ENCODE measurements at places on chromosomes 1 and 21.

DNA sequence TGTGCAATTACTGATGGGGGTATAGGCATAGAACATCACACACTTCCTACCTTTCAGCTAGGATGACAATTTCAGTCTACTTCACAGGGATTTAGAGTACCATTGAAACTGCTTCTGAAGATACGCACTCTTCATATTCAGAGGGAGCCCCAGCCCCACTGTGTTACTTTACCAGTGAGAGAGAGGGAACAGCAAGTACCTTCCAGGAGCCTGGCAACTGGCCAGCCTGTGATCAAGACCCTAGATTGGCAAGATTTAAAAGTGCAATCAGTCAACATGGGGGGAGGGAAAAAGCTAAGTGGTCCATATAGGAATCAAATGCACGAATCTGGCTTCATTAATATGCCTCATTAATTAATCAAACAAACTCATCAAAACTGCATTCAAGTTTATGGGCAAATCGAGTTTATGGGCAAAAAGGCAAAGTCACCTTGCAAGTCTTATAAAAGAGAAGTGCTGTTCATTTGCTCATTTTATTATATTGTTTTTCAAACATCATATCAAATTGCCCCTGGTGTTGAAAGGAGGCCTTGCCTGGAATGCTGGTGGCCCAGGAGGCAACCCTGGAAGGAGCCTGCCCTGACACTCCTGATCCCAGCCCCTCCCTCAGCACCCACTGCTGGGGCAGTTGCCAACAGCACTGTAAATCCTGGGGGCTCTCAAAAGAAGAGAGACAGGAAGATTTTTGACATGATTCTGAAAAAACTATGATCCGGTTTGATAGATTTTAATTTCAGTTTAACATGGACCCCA is 184.9 kb upstream of the DPT start:
- DNase-seq: no peak

DNA sequence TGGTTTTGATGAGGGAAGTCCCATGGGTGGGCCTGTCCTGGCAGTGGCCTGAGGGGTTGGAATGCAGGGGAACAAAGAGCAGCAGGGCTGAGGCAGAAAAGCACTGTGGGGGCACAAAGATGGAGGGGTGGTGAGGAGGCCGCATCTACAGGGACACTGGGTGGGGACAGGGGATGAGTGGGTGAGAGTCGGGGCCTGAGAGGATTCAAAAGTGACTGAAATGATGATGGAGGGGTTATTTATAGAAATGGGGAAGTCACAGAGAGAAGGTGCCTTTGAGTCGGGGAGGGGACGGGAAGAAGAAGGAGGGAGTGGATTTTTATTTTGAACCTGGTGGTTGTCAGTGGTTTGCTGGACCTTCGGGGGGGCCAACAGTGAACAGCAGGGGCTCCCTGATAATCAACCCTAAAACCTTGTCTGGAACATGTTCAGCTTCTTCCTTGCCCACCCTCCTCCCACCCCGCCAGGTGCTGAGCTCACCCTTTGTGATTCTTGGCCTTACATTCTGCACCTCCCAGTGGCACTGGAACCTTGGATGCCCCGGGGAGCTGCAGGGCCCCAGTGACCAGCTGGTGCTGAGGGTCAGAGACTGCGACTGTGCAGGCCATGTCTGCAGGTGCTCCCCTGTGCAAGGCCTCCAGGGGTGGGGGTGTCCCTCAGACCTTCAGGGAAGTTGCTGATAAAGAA is 42.9 kb downstream of the IER5 start:
- DNase-seq: no peak

GRCh38 chr1:98323906-98324358 is 337.6 kb upstream of the SNX7 start:
- DNase-seq: peak; percentile 75

DNA sequence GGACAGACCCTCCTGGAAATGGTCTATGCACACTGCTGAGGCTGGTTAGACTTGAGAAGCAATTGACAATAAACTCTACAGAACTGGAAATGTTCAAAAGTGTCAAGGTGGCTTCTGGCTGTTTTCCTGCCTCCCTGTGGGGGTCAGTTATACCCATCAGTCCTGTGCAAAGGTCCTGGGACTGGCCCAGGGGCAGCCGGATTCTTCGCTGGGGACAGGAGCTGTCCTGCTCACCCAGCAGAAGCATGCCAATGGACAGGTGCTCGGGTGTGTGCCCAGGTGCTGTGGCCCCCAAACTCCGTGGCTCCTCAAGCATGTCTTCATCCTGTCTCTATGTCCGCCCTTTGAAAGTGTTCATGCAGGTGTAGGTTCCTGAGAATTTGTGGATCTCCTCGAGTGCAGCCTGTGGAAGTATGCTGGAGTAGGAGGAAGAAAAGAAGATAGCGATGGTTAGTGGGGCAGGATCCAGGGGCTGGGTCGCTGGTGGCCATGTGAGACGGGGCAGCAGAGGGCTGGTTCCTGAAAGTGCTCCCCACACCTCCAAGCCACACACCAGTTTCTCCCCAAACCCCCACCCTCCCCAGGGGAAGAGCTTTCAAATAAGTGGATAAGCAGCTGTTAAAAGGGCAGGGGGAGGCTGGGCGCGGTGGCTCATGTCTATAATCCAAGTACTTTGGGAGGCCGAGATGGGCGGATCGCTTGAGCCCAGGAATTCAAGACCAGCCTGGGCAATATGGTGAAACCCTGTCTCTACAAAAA is 49.8 kb downstream of the DHRS3 start:
- DNase-seq: no peak

GRCh38 chr1:178362747-178363146 is 134.0 kb downstream of the CLEC20A start:
- no peak for DNase-seq

DNA sequence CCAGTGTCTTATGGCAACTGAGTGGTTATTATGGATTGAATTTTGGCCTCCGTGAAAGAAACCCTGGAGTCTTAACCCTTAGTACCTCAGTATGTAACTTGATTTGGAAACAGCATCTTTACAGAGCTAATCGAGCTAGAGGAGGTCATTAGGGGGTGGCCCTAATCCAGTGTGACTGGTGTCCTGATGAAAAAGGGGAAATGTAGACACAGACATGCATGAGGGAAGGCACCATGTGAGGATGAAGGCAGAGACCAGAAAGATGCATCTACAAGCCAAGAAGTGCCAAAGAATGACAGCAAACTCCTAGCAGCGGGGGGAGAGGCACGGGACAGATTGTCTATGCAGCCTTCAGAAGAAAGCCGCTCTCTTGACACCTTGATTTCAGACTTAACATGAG is 14.7 kb downstream of the DOP1B start:
- DNase-seq: no peak

- DNase-seq: no peak
Observed at GRCh38 chr1:114320586-114320985, 166.9 kb upstream of the SYT6 start.

GRCh38 chr1:222529916-222530315 is 18.0 kb downstream of the HHIPL2 start:
- no peak for DNase-seq

- DNase-seq: peak; percentile 88
Observed at GRCh38 chr1:19704247-19705113, 39.8 kb downstream of the HTR6 start.

- DNase-seq: no peak
Observed at GRCh38 chr1:84776639-84777038, 86.4 kb upstream of the SSX2IP start.

DNA sequence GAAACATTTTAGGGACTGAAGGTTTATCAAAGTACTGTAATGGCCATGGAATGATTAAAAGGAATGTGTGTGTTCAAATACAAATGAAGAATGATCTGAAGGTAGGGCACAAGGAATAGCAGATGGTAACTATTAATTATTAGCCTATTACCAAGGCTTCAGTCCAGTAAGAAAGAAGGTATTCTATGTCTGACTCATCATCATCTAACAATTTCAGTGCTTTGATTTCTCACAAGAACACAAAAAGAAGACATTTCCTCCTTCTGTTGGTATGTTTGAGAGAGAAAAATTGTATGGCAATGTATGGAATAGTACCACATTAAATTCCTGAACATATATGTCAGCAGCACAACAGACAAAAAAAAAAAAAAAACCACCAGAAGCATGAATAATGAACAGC is 57.5 kb downstream of the TYW3 start:
- DNase-seq: no peak

GRCh38 chr1:234746798-234747196 is 136.8 kb upstream of the IRF2BP2 start:
- DNase-seq: peak; percentile 90

- DNase-seq: no peak
Observed at GRCh38 chr1:44024903-44025525, 6.2 kb downstream of the SLC6A9 start.

GRCh38 chr1:204431310-204432184 is 19.9 kb upstream of the PPP1R15B start:
- DNase-seq: peak; percentile 85

DNA sequence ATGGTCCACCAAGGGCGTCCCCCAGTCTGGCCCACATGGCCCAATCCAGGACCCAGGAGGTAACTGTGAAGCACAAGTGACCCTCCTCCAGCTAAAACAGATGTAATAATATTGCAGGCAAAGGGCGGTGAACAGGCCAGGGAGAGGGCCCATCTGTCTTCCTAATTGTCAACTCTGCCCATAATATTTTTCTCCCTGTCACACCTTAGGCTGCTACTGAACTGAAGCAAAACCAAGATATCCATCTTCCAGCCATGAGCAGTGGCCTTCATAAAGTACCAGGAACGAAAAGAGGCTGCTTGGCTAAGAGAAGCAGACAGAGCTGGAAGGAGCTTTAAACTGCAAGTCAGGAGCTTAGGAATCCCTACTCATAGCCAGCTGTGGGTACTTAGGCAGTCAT is 3.1 kb downstream of the KANK4 start:
- DNase-seq: no peak

DNA sequence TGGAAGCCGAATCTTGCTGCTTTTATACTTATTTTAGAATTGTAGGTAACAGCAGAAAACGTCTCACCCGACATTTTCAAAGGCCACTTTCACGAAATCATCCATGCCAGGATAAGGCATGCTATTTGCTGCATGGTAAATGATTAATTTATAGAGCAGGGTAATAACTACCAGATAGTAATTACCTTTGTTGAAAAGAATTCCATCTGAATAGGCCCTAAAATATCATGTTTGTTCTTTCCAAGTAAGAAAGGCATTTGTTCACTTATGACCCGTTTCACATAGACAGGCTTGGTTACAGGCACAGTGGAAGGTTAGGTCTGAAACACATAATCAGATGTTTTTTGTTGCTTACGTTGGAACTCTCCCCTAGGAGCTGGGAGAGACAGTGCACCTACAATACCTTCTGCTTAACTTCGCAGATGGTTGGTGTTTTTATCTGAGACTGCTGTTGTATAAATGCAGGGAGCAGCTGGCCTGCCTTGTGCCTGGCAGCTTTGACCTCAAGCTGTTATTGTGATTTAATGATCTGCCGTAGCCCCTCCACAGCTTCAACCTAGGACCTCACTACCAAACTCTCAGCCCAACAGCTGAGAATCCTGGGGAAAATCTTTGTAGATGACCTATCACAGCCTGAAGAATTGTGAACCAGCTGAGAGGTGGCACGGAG is 1.6 kb downstream of the SLC44A3 start:
- DNase-seq: no peak

- DNase-seq: no peak
Observed at GRCh38 chr1:147611021-147611426, 59.3 kb downstream of the ACP6 start.

DNA sequence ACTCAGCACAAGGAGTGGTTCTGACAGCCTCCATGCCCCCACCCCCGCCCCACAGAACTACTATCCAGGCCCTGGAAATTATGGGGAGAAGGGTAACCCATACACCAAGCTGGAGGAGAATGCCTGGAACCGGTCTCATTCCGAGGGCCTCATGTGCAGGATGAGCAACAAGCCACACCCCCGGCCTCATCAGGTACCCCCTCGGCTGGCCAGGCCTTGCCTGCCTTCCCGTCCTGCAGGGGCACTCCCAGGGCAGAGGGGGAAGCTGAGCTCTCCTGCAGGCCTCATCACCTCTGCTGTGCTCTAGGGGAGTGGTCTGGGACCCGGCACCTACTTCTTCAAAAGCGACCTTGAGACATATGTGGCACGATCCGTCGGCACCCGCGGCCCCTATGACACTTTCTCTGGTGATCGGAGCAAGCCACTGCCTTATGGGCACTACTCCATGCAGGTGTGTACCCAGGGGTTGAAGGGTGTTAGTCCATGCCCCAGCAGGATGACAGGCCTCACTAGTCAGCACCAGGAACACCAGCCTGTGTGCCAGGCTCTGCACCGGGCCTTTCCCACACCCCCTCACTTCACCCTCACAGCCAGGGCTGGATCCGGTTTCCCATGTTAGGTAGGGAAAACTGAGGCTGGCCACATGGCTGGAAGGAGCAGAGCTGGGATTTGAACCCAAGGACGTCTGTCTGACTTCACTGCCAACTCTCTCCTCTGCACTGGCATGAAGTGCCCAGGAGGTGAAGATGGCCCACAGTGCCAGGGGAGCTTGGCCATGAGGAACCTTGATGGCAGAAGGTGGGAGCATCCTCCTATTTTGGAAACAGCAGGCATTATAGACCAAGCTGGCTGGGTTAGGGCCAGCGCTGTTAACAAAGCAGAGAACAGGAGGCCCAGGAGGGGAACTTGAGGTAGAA is 10.9 kb upstream of the TTC22 start:
- DNase-seq: no peak

GRCh38 chr1:192550922-192551534 is 24.5 kb upstream of the RGS1 start:
- no peak for DNase-seq

DNA sequence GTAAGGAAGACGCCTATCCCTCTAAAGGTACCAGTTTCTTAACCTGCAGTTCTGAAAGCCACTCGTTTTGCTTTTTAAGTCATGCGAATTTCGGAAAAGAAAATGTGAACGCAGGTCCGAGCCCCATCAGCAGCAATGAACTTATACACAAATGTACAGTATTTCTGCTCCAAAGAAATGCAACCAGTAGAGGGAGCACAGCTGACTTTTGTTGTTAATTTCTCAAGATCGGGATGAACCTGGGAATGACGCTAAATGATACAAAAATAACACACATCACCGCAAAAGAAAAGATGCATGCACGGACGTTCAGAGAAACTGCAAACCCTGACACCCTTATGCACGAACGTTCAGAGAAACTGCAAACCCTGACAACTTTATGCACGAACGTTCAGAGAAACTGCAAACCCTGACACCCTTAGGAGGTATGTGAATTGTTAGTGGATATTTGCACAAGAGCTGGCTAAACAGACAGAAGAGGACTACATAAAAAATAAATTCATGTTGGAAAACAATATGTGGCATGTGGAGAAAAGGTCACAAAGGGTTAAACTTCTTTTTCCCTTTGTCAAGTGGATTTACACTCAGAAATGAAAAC is 3.5 kb upstream of the TIAM1 start:
- DNase-seq: no peak

DNA sequence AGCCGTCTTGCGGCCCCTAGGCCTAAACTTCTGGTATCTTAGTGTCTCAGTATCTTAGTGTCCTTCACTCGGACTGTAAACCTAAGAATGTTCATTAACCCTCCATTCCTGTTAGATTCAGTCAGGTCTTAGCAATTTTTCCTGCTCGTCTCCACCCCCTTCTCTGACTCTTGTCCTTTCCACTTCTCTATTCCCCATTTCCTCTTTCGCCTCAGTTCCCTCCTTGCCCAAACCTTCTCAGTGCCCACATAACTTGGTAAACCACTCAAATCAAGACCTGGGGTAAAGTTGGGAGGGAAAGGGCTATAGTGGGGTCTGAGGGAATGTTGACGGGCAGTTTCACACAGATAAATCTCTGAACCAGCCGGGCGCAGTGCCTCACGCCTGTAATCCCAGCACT is 726 bp upstream of the FCER1G start:
- no peak for DNase-seq

GRCh38 chr21:18368205-18368604 is 35.4 kb downstream of the TMPRSS15 start:
- no peak for DNase-seq

Measured in ELF-1 (cell line).